ENCODE measurements at places on chromosomes 13 and 19.

DNA sequence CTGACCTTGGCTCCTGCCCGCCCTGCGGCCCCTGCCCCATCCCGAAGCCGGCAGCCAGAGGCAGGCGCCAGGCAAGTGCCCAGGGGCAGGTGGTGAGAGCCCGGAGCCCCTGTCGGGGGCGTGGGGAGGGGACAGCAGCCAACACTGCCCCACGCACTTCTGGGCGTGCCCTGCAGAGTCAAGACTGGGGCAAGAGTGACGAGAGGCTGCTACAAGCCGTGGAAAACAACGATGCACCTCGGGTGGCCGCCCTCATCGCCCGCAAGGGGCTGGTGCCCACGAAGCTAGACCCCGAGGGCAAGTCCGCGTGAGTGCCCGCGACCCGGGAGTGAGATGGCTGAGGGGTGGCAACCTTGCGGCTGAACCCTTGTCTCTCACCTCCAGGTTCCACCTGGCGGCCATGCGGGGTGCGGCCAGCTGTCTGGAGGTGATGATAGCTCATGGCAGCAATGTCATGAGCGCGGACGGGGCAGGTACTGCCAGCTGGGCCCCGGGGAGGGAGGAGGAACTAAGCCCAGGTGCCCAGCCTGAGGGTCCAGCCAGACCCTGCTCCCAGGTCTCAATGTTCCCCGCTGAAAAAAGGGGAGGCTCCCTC, 17.3 kb downstream of the ANKRD24 start:
- DNase-seq = no peak

GRCh38 chr19:39405958-39406655, 540 bp upstream of the ZFP36 start:
- DNase-seq = peak; percentile 91

DNA sequence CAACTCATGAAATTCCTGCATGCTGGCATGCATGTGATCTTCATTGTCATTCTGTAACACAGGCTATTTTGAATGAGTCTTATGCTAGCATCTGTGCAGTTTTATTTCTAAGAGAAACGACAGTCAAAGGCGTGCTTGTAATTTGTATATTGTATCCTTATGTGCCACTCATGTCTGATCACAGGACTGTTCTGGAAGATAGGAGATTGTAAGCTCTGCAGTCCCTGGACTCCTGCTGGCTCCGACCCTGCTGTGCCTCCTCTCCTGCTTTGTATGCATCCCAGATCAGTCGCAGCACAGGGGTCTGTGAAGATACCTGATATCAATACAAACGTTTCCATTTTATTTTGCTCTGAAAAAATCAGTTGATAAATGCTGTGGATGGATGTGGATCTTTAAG, 653.1 kb downstream of the LIG4 start:
- no peak for DNase-seq

- no peak for DNase-seq
Observed at GRCh38 chr19:34165295-34165738, 7.0 kb upstream of the LSM14A start.

- no peak for DNase-seq
Observed at GRCh38 chr19:6020972-6021805, 43.2 kb upstream of the RANBP3 start.

GRCh38 chr19:33039108-33039599, 25.5 kb downstream of the RHPN2 start:
- no peak for DNase-seq

GRCh38 chr19:7851623-7852500, 21.8 kb downstream of the EVI5L start:
- DNase-seq = no peak

GRCh38 chr19:56112313-56112709, 8.8 kb downstream of the ZNF787 start:
- no peak for DNase-seq

GRCh38 chr19:46950526-46951170, 69.0 kb upstream of the NPAS1 start:
- no peak for DNase-seq

- DNase-seq = no peak
Observed at GRCh38 chr19:35458731-35459391, 10.8 kb downstream of the FFAR2 start.

GRCh38 chr13:38042771-38043170, 173.2 kb upstream of the TRPC4 start:
- no peak for DNase-seq

GRCh38 chr19:4533835-4534424, 1.1 kb downstream of the PLIN5 start:
- no peak for DNase-seq

DNA sequence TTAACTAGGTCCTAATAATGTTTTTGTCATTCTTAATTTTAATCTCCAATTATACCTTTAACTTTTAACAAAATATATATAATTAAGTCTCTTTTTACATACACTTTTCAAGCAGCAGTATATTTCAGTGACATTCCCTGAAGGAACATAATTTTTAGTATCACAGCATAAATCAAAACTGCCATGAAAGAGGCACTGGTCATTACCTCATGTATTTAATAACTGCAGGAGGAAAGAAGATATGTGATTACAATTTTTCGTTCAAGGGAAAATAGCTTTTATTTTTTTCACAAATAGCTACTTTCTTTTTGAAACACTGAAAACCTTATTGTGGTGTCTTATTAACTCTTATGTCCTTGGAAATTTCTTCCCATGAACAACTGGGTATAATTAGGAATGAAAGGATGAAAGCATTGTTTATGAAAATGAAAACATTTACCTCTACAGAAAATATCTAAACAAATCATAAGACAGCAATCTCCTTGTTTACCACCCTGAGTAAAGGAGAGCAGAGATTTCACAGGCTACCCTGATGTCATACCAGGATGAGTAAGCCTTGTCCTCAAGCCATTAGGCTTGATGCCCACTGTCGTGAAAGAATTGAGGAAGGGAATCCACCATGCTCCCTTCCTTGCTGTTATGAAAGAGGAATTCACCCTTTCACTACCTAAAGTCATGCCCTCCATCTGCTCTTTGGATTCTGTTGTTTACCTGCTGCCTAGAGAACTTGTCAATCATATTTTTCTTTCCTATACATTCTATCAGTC, 877.2 kb upstream of the PCDH20 start:
- no peak for DNase-seq

GRCh38 chr19:42270346-42271044, 1.4 kb downstream of the CIC start:
- peak; percentile 49 for DNase-seq

- DNase-seq = no peak
Observed at GRCh38 chr19:46381756-46382345, 31.5 kb downstream of the CCDC8 start.

DNA sequence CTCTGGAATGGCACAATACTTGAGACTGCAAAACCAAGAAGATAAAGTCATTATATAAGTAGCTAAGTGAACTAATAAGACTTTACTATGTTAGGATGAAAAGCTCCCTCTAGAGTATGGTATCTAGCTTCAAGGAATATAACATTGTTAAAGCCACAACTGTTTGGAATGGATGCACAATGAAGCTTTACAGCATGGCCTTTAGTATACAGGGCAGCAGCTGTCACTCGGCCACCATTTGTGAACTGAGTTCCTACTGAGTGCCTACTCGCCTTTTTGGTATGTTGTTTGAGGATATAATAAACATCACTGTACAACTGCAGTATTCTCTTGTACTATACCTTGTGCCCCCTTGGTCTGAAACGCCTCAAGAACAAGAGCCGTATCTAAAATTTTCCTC, 6.8 kb downstream of the ALG5 start:
- no peak for DNase-seq

DNA sequence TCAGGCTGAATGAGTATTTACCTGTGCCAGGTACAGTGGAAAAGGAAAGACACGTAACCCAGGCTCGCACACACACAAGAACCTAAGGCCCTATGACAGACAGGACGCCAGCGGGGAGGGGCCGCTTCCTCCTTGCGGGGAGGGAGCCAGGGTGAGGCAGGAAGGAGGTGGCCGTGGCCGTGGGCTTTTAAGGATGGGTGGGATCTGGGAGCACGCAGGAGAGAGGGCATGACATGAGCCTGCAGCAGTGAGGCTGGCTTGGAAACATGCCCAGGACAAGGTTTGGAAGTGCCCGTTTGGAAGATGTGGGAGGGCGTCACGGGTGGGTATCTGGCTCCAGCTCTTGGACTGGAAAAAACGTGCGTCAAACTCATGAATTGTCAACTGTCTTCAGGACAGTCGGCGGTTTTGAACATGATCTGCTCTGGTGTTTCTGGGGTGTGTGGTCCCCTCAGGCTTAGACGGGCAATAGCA, 20.1 kb downstream of the SH3GL1 start:
- peak; percentile 59 for DNase-seq

- DNase-seq = no peak
Observed at GRCh38 chr13:111424134-111424533, 103.7 kb downstream of the TEX29 start.

DNA sequence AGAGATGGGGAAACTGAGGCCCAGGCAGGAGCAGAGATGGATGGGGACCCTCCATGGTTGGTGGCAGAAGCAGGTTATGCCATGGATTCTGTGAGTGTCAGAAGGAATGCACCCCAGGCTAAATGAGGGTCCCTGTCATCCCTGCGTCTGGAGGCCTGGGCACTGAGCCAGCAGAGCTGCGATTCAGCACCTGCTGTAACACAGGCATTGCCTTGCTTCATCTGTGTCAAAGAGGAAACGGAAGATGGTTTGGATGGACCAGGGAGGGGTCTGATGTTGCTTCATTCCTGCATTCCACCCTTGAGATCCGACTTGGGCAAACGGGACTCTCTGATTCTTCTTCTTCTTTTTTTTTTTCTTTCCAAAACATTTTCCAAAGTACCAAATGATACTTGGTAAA, 1.2 kb downstream of the C5AR1 start:
- no peak for DNase-seq

DNA sequence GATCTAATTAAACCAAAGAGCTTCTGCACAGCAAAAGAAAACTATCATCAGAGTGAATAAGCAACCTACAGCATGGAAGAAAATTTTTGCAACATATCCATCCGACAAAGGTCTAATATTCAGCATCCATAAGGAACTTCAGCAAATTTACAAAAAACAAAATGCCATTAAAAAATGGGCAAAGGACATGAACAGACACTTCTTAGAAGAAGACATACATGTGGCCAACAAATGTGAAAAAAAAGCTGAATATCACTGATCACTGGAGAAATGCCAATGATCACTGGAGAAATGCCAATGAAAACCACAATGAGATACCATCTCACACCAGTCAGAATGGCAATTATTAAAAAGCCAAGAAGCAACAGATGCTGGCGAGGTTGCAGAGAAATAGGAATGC, 32.5 kb downstream of the ZNF582 start:
- no peak for DNase-seq

- DNase-seq = no peak
Observed at GRCh38 chr13:83219832-83220231, 662.4 kb downstream of the SLITRK1 start.

GRCh38 chr19:46404055-46404752, 9.2 kb downstream of the CCDC8 start:
- no peak for DNase-seq

DNA sequence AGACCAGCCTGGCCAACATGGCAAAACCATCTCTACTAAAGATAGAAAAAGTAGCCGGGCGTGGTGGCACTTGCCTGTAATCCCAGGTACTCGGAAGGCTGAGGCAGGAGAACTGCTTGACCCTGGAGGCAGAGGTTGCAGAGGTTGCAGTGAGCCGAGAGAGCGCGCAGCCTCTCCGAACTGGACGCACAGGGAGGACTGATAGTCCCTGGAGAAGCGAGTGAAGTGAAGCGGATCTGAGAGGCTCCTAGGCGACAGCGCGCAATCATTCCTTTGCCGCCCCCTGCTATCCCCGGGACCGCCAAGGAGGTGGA, 233 bp downstream of the ZNF561 start:
- DNase-seq = no peak

GRCh38 chr13:33092073-33092987, 76.1 kb downstream of the KL start:
- DNase-seq = no peak

DNA sequence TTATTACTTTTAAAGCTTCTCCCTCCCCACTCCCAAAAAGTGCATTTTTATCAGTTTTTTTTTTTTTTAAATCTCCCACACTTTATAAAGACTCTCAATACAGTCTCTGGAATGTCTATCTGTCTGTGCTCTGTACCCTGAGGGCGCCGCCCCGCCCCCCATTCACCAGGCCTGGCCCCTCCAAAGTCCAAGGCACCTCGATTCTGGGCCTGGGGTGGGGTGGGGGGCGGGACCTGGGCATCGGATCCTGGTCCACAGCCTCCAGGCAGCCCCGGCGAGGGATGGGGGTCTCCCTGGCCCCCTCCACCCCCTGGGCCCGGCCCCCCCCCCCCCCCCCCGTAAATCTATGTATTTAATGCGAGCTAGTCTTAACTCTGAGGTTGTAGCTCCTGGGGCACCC, 23.3 kb downstream of the ZBTB7A start:
- no peak for DNase-seq

- DNase-seq = no peak
Observed at GRCh38 chr19:41407271-41407670, 9.7 kb downstream of the BCKDHA start.

DNA sequence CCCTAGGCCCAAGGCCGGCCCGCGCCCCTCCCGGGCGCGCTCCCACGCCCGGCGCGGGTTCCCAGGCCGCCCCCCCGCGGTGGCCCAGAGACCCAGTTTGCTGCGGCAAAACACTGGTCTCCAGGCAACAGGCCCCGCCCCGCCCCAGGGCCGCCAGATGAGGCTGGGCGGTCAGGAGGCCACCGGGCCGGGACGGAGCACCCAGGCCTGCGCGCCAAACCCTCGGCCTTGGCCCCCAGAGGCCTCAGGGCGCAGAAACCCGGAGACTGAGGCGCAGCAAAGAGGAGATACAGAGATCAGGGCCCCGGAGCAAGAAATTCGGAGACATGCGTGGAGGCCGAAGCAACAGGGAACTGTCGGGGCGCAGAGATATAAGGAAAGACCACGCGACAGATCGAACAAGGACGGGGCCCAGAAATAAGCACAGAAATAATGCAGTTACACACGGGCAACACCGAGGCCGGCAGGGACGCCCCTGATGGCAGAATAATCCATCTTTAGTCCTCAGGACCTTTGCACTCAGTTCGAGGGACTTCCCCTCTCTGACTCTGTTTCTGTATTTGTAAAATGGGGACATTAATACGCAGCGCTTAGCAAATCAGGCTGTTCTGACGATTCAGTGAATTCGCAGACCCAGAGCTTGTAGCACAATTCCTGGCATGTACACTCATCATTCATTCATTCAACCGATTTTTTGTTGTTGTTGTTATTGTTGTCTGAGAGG, 20.8 kb upstream of the ERCC1 start:
- peak; percentile 75 for DNase-seq

GRCh38 chr19:3990815-3991117, 5.5 kb upstream of the EEF2 start:
- no peak for DNase-seq

- no peak for DNase-seq
Observed at GRCh38 chr13:63497601-63498000, 2082.0 kb upstream of the PCDH20 start.

Measured in activated gamma-delta T cell treated with Interleukin-2 at 50 U/mL for 16 hours (primary cell).